ENCODE measurements at places on chromosomes 3 and 15.

GRCh38 chr3:173416070-173416469 lies 18.5 kb downstream of the NLGN1 start:
- DNase-seq = no peak

DNA sequence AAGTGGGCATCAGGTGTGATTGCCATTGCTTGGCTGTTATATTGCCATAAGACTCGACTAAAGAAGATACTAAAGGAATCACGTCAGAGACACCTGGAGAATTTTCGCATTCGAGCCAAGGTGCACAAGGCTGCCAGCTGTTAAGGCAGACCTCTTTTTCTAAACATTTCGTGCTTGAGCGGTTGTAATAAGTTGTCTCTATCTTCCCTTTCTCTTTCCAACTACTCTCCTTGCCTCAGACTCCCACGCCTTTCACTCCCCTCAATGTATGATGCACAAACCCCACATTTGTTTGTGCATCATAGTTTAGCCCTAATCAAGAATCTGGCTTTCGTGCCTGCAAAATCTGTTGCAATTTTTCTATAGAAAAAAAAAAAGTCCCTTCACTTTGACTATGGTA lies 118.0 kb downstream of the IQCH start:
- no peak for DNase-seq

- DNase-seq = no peak
Observed at GRCh38 chr3:107268469-107268868, 108.8 kb upstream of the CCDC54 start.

- no peak for DNase-seq
Observed at GRCh38 chr3:152717252-152717651, 117.7 kb upstream of the P2RY1 start.

DNA sequence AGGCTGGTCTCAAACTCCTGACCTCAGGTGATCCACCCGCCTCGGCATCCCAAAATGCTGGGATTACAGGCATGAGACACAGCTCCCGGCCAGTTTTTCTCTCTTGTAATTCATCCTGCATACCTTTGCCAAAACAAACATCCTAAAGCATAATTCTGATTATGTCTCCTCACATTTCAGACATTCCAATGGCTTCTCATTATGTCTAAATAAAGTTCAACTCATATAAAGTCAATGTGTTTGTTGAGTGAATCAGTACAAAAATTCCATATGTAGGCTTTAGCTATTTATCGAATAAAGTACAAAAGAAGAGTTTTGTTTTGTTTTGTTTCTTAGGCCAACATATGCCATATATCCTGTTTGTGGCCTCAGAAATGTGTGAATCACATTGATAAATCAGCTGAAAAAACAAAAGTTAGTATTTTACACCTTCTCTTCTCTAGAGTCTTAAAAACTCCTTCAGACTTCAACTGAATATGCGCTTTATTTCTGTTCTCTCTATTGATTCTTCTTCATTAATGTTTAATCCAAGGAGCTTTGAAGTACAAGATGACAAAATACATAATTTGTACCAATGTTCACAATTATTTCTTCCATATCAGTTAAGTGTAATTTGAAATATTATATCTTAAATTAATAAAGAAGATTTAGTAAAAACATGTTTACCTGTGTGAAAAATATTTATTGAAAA lies 165.8 kb downstream of the MECOM start:
- DNase-seq = no peak

GRCh38 chr3:46495901-46496456 lies 1.8 kb upstream of the RTP3 start:
- no peak for DNase-seq

GRCh38 chr3:126397610-126398422 lies 3.1 kb downstream of the CFAP100 start:
- no peak for DNase-seq

GRCh38 chr3:131457220-131457619 lies 45.6 kb downstream of the MRPL3 start:
- DNase-seq = no peak

DNA sequence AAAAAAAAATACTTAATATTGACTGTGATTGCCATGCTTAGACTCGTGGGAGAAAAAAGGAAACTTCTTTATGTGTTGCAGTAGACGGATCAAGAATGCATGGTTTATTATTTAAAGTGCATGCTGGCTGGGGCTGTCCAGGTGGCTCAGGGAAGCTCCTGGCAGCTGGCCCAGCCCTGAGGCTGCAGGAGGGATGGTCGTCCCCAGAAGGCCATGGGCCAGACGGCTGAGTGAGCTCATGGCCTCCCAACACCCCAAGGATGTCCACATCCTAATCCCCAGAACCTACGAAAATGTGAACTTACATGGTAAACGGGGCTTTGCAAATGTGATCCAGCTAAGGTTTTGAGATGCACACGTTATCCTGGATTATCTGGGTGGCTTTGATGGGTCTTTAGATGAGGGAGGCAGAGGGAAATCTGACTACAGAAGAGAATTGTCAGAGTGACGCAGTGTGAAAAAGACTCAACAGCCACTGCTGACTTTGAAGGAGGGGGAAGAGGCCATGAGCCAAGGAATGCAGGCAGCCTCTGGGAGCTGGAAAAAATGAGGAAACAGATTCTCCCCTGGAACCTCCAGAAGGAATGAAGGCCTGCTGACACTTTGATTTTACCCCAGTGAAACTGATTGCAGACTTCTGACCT lies 29.8 kb downstream of the ADAMTS17 start:
- DNase-seq = peak; percentile 3

DNA sequence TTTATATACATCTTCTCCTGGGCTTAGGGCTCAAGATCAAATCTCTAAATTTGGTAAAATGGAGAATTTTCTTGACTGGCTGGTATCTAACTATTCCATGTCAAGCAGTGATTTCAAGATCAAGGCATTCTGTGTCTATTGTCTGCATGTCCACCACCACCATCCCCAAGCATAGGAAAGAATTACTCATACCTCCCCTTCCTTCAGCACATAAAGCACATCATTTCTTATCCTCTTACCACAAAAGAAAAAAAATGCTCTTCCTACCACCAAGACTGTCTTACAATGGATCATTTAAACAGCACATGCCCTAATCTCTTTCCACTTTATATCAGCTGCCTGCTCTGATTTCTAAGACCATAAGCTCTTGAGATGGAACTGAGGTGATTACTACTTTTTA lies 470.5 kb upstream of the THBS1 start:
- DNase-seq = no peak

GRCh38 chr3:121836064-121836463 lies 1.1 kb downstream of the EAF2 start:
- DNase-seq = no peak

GRCh38 chr15:32030795-32031194 lies 480 bp downstream of the CHRNA7 start:
- no peak for DNase-seq

- DNase-seq = no peak
Observed at GRCh38 chr15:84856731-84857417, 27.6 kb upstream of the SLC28A1 start.

GRCh38 chr3:98027085-98027446 lies 8.0 kb downstream of the GABRR3 start:
- DNase-seq = peak; percentile 5

- DNase-seq = peak; percentile 19
Observed at GRCh38 chr3:117669774-117670173, 960.2 kb downstream of the TUSC7 start.

DNA sequence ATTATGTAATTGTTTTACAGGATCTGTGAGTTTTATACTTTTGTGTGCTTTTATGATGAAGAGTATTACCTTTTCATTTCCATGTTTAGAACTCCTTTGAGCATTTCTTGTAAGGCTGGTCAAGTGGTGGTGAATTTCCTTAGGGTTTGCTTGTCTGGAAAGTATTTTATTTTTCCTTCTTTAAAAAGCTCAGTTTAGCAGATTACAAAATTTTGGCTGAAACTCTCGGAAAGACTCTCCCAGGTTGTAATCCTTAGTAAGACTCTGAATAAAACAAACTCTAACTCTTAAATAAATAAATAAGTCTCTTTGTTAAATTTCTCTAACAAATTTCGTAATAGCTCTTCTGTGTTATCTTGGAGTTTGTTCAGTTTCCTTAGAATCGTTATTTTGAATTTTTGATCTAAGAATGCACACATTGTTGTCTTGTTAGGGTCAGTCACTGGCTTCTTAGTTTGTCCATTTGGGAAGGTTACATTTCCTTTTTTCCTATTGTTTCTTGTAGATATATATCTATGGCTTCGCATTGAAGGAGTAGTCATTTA lies 14.7 kb upstream of the ACOX2 start:
- DNase-seq = no peak

- no peak for DNase-seq
Observed at GRCh38 chr3:67468511-67468910, 185.9 kb downstream of the SUCLG2 start.

GRCh38 chr3:129413687-129414506 lies 14.5 kb downstream of the EFCAB12 start:
- no peak for DNase-seq

- no peak for DNase-seq
Observed at GRCh38 chr15:31740203-31740602, 290.1 kb upstream of the CHRNA7 start.

DNA sequence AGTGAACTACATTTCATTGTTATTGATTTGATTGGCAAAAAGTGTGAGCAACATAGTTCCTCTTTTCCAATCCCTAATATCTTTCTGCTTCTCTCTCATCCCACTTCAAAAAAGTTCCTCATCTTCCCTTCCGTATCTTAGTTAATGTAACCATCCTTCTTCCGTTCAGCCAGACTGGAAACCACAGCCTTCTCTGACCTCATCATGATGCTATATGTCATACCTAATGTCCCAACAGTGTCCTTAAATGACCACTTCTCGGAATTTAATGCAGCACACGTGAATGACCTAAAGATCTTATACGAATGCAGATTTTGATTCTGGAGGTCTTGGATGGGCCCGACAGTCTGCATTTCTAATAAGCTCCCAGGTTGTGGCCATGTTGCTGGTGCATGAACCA lies 320.3 kb upstream of the SATB1 start:
- DNase-seq = no peak

DNA sequence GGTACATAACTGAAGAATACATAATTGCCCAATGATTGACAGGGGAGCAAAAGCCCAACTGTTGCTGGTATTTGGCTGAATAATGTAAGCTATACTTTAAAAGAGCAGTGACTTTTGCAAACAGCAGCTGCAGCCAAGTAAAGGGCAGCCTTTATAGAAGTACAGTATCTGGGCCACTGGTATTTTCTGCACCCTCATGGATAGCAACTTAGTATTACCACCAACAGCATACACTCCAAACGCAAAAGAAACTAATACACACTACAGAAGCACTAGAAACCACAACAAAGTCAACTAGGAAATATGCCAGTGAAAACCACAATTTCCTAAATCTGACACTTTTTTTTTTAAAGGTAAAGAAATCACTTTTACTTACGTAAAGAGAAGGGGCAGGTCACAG lies 206.1 kb downstream of the TIGIT start:
- DNase-seq = no peak

DNA sequence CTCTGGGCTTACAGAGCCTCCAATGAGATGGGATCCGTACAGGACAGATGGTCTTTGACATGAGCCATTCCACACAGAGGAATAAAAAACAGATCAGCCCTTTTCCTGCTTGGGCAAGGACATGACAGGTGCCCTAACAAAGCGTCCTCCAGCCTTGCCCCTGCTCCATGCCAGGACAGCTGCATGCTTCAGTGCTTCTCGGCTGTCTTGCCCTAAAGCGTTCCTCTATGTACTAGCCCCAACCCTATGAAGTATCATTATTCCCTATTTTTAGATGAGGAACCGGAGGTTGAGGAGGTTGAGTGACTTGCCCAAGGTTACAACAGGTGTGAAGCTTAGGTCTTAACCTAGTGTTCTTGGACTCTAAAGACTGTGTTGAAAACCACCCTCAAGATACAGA lies 10.5 kb downstream of the POMGNT2 start:
- no peak for DNase-seq

DNA sequence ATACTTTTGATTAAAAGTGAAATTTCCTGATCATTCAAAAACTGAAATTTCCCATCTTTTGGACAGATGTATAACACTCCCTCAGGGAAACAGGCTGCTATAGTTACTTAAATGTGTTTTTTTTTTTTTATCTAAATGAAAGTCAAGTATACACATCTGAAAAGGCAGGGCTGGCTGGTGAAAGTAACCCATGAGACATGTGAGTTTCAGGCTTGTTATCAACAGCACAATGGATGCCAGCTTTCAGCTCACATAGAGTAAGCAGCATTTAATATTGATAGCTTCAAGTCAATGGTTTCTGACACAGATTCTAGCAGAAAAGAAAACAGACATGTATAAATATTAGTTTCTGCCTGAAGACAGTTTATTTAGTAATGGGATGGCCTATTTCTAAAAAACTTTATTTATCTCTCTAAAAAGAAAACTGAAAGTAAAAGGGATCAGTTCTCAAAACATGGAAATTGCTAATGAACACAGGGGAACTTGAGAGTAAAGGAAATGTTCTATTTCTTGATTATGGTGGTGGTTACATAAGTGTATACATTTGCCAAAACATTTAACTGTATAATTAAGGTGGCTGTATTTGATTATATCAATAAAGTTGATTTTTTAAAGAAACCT lies 89.7 kb upstream of the CMC1 start:
- no peak for DNase-seq

DNA sequence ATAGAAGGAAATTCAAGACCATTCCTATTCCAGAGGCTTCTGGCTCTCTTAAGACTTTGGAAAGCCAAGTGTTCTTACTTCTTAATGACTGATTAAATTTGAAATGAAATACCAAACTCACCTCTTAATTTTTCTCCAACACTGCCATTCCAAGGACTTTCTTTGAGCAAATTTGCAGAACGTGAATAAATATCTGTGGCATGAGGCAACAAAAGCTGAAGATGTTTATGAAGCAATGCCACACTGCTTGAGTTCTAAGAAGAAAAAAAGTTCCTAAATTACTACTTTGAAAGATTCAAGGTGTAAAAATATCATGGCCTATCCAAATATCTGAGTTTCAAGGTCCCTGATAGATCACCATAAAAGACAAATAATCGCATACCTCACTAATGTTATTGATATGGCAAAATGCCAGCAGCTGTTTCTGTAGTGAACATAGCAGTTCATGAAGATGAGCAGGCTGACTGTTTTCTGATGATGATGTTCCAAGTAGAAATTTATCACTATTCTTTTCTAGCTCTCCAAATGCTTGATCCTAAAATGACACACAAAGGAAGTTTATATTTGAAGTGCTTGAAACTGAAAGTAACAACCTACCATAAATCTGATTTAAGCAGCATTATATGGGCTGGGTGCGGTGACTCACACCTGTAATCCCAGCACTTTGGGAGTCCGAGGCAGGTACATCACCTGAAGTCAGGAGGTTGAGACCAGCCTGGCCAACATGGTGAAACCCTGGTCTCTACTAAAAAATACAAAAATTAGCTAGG lies 104.4 kb downstream of the HERC1 start:
- DNase-seq = no peak

GRCh38 chr15:90557186-90558084 lies 27.7 kb downstream of the CRTC3 start:
- no peak for DNase-seq

All from NCI-H345 (cell line).